ENCODE measurements at places on chromosomes 5 and 9.
A peak's percentile ranks its signal among the peaks of the same experiment; 100 is the strongest.

GRCh38 chr5:3896098-3896497 lies 300.5 kb downstream of the IRX1 start:
- DNase-seq = no peak

- no peak for DNase-seq
Observed at GRCh38 chr5:176780176-176781053, 29.9 kb upstream of the UNC5A start.

- no peak for DNase-seq
Observed at GRCh38 chr9:112078432-112078831, 96.7 kb downstream of the SUSD1 start.

GRCh38 chr9:83538172-83538889 lies at the start of gene FRMD3:
TSS of gene FRMD3 (minus strand) at chr9:83538401. CDS start at chr9:83538231, 170 bp downstream.
- DNase-seq = peak; percentile 30

GRCh38 chr9:34690983-34691935 lies at the start of gene CCL19:
TSS of gene CCL19 (minus strand) at chr9:34691276. CDS start at chr9:34691139, 137 bp downstream.
- no peak for DNase-seq

DNA sequence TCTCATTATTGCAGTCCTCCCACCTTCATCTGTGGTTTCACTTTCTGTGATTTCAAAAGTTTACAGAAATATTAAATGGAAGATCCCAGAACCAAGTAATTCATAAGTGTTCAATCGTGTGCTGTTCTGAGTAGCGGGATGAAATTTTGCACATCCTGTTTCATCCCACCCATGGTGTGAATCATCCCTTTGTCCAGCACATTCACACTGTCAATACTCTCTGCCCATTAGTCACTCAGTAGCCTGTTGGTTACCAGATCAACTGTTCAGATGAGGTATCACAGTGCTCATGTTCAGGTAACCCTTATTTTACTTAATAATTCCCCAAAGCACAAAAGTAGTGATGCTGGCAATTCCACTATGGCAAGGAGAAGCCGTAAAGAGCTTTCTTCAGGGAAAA lies 26.8 kb downstream of the FAM81B start:
- no peak for DNase-seq

- no peak for DNase-seq
Observed at GRCh38 chr5:178078197-178079010, 34.9 kb upstream of the N4BP3 start.

- DNase-seq = no peak
Observed at GRCh38 chr9:78698371-78698770, 401.4 kb downstream of the PSAT1 start.

DNA sequence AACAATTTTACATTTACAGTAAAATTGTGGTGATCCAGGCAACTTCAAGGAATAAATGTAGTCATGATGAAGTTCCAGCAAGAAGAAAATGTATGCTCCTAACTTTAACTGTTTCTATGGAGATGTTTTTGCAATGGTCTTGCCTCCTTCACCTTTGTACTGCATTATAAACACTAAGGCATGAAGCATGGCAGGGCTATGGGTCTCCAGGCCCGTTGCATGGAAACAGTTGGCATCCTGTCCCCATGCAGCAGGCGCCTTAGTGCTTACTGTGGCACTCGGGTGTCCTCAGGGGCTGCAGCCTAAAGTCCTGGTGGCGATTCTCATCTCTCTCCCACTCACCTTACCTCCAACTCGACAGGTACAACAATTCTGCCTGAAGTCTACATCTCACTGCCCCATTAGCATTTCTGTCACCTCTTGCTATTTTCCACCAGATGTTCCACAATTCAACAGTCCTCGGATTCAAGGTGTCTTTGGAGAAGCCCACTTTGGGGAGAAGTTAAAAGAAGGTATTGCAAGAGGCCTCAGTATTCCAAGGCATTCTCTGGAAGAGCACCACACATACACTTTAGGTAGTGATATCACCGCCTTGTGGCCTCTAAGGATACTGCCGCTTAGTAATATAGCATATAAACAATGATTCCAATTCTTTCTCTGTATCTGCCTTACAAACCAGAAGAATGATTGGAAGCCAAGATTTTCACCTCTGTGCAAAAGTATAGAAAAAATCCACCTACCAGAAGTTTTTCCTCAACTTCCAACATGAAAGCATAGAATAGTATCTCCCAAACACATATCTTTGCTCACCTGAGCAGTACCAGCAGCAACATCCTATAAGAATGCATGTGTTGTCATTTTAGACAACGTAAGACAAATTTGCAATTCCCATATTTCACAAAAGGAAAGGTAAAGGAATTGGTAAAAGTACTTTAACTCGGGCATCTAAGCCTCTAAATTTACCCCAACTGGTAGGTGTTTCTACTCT lies 5.1 kb downstream of the LIFR start:
- no peak for DNase-seq

DNA sequence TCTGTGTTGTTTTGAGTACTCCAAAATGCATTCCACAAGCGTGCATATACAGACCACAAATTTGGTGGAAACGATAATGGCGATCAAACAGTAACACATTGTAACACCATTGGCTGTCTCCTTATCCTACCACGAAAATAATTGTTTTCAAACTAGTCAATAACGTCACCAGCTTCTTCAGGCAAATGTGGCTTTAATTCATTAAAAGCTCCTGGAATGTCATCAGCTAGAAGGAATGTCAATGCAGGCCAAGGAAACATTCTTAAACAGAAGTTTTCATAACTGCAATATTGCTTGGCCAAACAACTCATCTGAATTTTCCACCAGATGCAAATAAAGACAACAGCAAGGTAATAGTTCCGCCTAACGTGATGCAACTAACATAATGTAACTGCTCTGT lies 71.6 kb upstream of the XPA start:
- DNase-seq = no peak

- DNase-seq = no peak
Observed at GRCh38 chr5:10332301-10332700, 21.2 kb upstream of the MARCHF6 start.

- DNase-seq = no peak
Observed at GRCh38 chr5:150601491-150602345, 38.7 kb upstream of the SYNPO start.

GRCh38 chr9:111190347-111190746 lies 139.7 kb downstream of the OR2K2 start:
- DNase-seq = no peak

DNA sequence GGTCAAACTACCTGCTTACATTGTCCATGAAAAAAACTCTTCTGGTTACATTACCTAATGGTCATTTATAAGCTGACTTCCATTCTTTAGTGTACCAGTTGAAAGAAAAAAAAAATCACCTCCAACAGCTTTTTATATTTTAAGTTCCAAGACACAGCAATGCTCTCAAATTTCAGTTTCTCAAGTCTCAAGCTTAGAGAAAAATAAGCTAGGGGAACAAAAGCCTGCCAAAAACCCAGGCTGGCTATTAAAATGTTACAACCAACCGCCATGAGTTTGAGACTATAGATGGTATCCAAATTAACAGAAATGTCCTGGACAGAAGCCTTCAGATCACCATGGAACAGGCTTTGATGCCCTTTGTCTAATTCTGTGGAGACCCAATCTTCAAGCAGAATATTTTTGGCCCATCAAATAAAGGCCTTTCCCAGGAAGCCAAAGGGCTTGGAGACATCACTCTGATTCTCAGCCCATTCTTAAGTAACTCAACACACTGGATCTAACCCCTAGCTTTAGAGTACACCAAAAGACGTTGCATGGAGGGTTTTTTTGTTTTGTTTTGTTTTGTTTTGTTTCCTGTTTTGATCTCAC lies 343.7 kb downstream of the GLIS3 start:
- no peak for DNase-seq

DNA sequence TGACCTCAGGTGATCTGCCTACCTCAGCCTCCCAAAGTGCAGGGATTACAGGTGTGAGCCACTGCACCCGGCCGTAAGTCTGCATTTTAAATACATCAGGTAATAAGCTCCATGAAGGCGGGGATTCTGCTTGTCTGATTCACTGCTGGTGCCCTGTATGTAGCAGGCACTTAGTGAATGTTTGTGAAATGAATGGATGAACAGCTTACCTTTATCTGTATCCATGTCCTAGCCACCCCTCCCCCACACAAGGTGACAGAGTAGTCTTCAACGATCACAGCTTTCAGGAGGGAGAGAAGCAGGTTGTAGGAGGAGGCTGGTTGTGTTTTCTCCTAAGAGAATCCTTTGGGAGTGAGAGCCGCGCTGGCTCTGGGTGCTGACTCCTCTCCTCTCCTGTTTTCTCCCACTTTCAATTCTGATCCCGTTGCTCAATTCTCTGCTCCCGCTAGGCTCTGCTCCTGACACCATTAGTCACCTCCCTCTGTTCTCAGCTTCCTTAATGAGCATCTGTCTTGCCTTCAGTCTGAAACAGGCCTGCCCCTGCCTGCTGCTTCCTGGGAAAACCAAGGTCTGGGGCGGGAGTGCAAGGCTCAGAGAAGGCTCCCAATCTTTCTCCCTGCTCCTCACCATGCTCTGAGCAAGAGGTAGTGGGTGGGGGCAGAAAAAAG lies 88.8 kb upstream of the CTNNA1 start:
- no peak for DNase-seq

DNA sequence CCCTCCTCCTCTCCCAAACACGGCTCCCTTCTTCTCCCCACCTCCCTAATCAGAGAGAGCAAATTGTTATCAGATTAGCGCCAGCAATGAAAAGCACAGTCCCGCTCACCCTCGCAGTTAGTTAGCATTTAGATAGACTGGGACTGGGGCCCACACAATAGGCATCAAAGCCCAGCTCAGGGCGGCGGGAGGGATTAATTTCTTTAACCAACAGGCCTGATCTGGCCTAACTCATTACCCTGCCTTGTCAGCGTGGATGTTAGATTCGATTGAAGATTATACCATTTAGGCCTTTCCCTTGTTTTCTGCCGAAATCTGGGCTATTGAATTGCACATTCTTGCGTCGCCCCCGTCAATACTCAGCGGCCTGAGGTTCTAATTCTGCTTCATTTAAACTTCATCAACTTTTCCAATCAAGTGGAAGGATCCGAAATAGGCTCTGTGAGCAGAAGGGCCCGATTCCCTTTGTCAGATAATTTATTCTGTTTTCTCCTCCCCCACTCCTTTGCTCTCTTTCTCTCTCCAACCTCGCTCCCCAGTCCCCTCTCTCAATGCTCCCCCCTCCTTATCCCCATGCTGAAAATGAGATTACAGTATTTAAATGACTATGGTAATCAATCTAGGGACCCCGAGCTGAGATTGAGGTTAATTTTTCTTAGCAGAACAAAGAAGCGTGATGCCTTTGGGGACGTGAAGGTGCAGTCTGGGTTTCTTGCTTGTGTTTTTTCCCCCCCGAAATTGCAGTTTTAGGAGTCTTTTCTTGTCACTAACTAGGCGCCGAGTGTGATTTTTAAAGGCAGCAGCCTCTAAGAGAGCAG lies 15.1 kb downstream of the CFAP77 start:
- no peak for DNase-seq

- DNase-seq = no peak
Observed at GRCh38 chr5:72447751-72448150, 59.5 kb downstream of the ZNF366 start.

DNA sequence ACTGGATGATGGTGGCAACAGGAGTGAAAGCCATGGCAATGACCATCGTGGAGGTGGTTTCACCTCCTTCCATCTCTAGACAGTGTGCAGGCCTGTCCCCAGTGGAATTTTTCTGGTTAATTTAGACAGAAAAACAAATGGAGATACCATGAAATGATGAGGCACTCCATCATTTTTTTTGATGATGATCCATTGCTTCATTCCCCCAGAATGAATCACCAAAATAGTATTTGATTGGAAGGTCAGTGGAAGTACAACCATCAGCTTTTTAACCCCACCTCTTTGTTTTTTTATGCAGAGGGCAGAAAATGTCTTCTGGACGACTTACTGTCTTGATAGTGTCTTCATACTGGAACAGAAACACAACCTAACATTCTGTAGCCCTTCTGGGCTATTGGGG lies 42.6 kb upstream of the ADRA1B start:
- DNase-seq = no peak

DNA sequence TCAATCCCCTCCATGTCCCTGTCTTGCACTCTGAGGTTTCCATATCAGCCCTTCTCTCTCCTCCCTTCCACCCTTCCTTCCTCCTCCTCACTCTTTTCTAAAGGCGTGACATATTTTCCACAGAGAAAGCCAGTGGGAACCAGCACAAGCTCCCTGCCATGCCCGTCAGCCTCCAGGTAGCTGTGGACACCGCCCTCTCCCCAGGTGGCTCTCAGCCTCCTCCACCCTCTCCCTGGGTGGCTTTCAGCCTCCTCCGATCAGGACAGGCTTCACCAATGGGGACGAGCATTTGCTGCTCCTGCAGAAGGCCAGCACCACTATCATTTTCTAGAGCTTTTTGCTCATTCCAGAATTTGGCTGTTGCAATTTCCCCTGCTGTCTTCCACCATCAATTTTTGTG lies 236.6 kb downstream of the GADD45G start:
- no peak for DNase-seq

DNA sequence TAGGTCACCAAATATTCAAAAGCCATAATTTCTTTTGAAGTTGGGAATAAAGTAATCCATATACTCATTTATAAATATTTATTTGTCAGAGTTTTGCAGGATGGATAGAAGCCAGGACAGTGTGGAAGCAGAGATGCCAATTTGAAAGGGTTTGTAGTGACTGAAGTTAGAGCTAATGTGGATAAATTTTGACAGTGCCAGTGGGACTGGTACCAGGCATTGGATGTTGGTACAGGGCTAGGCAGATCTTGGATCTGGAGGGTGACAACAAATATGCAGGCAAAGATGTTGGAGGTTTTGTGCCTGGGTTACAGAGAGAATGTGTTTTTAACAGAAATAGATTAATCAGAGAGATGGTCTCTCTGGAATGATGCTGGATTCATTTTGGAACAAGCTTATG lies 135.6 kb downstream of the DMRTA1 start:
- no peak for DNase-seq

DNA sequence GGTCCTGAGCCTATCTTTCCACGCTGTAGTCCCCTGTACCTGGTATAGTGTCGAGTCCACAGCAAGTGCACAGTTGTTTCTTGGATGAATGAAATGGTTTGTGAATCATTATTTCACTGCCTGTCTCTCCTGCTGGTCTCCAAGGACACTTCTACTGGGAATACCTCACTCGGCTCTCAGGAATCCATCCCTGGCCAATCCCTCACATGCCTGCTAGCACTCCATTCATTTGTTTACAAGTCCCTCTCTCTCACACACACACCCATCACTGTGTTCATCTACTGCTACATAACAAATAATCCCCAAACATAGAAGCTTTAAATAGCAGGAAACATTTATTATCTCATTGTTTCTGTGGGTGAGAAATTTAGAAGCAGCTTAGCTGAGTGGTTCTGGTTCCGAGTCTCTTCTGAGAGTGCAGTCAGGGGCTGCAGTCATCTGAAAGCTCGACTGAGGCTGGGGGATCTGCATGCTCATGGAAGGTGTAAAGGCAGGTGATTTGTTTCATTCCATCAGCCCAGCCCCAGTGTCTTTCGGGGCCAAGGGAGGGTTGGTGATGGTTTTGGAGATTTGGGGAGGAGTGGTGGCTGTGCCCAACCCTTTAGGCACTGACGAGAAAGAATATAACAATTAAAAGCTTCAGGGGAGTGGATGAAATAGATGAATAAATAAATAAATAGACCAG lies 132.7 kb upstream of the IER5L start:
- no peak for DNase-seq

DNA sequence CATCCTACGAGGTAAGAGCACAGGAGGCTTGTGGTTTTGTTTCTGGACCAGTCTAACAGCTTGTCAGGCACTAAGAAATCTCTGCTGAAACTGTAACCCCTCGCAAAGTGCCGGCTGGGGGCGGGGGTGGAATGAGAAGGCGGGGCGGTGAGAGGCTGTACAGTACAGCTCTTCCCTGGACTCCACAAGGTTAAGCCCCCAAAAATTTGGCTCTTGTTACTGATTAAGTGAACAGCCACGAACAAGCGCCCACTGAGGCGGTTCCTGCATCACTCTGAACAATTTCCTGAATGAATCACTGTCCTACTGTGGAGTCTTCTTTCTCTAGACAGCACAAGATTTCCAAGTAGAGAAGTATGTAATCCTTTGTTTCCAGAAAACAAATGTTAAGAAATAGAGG lies 6.8 kb downstream of the FBP2 start:
- no peak for DNase-seq

All from substantia nigra (tissue), 51 donors.